ENCODE measurements at places on chromosomes 1 and 21. TPM values are rescaled to one million over a fixed set of nuclear protein-coding genes. Genes with fewer than 3 reads are reported as not detected.

DNA sequence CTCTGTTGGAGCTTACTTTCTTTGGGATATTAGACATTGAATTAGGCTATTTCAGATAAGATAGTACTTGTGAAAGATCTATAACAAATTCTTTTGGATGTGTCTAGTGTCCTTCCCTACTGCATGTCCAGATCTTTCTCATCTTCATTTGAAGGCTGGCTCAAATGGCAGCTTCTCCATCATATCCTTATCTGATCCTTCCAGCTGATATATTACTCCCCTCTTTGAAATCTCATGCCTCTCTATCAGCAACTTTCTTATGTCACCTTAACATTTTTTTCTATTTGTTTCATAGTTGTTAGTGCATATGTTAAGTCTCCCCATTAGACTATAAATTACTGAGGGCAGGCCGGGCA, 17.5 kb downstream of the CAP1 start:
- DNase-seq, result no peak

DNA sequence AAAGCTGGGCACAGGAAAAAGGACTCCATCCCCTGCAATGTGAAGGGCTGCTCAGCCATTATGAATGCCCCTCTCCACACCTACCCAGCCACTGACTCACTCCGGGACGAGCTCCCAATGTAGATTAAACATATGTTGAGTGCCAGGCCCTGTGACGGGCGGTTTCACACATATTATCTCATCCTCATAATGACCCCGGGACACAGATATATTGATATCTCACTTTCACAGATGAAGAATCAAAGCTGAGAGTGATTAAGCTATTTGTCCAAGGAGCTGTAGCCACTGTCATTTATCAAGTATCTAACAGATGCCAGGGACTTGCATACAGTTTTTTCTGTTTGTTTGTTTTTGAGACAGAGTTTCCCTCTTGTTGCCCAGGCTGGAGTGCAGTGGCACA, 35.0 kb upstream of the SLC30A1 start:
- DNase-seq, result no peak

DNA sequence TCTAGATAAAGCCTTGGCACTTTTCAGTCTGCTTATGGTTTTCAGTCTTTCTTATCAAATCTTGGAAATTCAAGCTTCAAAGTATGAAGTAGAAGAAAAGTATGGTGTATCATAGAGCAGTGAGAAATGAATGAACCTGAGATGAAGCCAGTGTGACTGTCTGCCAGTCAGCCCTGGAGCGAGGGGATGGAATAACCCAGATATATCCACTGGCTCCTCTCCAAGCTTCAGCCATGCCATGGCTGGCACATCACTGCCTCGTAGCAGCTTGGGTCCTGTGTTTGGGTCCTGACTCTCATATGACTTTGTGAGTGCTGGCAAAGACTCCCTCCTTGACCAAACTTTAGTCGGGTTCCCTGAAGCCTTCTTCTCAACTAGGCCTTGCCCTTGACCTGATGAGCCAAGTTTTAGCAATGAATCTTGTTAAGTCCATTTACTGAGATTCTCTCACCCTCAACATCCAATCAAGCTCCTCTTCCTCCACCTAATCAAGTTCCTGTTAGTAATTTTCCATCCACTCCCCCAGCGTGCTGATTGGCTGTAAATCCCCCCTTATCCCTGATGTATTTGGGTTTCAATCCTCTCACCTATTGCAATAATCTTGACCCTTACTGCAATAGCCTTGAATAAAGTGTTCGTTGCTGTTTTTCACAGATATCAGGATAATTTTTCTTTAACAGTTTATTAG, 62.5 kb upstream of the PRDX6 start:
- no peak for DNase-seq

GRCh38 chr1:171581766-171582165, 40.3 kb upstream of the MYOCOS start:
- no peak for DNase-seq

DNA sequence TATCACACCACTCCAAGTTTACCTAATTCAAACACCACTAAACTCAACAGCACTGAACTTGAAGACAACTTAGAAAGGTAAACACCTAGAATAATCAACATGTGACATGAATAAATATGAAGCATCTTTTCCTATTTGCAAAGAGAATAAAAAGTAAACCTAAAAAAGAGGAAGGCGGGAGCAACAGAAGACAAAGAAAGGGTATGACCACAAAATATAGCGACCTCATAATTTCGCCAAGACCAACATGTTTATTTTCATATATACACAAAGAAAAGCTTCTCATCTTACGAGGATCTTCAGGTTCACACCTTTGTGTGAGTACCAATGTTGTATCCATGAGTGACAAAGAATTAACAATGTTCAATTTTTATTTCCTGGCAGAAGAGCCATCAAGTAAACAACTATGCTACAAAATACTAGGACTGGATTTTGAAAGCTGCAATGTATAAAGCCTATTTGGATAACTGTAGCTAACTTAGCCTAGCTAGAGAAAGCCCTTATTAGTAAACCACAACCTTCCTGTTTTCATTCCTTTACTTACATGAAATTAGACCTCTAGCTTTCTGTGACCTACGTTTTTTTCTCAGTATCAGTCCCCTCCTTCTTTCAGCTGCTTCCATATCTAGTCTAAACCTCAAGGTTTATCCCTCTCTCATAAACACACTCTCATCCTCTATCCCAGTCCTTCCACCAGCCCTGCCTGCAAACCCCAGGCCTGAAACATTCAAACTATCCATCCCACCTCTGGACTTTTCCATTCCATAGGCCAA, 21.3 kb upstream of the PHTF1 start:
- DNase-seq, result no peak

GRCh38 chr1:94731891-94732290, 88.3 kb upstream of the SLC44A3 start:
- DNase-seq, result no peak

DNA sequence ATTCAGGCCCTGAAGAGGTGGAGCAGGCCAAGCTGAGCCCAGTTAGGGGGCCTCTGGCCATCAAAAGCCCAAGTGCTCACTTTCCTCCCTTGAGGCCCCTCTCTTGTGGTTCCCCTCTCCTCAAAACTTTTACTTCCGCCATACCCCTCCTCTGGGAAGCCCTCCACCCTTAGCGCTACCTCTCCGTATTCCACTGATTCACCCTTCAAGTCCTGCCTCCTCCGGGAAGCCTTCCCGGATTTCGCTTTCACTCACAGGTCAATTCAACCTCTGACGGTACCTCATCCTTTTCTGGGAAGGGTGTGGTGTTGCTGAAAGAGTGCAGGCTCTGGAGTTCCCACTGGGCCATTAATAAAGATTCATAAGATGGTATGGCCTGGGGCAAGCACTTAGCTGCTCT, 19.1 kb downstream of the SPOCD1 start:
- DNase-seq, result no peak

GRCh38 chr1:235854347-235854746, 12.4 kb downstream of the LYST start:
- no peak for DNase-seq

- DNase-seq, result no peak
These were observed 135.3 kb downstream of the BRINP2 start for GRCh38 chr1:177306019-177306415.

- DNase-seq, result no peak
These were observed 79.4 kb upstream of the PPP2R5A start for GRCh38 chr1:212205843-212206242.

- DNase-seq, result peak; percentile 93
These were observed 34.1 kb downstream of the ACOT7 start for GRCh38 chr1:6359216-6360116.

DNA sequence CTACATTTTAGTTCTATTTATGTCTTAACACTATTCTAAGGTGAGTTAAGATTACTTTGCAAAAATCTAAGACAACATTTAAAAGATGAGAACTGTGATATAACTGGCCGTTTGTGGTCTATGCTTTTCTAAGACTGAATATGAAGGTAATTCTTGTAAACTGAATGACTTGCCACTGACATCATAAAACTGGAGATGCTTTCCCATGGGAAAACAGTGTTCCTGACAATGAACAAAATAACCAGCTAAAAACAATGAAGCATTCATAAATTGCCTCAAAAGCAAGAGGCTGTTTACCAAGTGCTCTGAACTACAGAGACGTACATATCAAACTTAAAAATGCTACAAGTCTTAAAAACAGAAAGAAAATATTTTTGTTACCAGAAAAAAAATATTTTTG, 54.7 kb downstream of the APP start:
- DNase-seq, result no peak

- no peak for DNase-seq
These were observed 9.1 kb upstream of the GPR88 start for GRCh38 chr1:100528871-100529270.

DNA sequence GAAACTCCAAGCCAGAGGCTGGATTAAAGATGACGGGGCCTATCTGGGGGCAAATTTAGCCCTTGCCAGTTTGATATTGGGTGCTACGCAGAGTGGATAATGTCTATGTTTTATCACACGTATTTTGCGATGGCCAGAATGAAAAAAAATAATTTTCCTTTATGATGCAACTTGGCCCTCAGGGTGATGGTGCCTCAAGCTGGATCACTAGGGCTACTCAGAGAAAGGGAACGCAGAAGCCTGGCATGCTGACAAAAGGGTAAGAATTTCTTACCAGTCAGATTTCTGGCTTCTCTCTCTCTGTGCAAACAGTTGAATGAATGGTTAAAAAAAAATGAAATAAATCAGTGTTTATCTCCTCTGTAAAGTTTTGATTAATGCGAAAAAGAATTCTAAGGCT, 32.6 kb upstream of the NEK2 start:
- DNase-seq, result no peak

GRCh38 chr21:14615359-14615974, 69.4 kb upstream of the SAMSN1 start:
- no peak for DNase-seq

- peak; percentile 91 for DNase-seq
These were observed 100.7 kb upstream of the SLC25A33 start for GRCh38 chr1:9438431-9439073.

DNA sequence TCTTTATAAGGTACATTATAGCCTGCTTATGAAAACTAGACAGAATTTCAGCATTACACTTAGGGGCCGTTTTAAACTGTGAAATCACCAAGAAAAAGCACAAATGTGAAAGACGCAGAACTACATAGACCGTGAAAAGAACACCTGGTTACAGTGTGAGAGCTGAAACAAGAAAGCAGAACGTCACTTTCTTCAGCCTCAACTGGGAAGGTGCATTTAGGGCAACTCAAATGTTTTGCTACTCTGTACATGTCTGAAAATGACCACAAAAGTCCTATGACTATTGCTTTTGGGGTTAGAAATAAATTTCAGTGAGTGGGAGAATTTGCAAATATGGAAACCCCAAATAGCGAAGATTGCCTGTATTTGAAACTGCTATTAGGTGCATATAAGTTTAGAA, 268.7 kb downstream of the OLFM3 start:
- no peak for DNase-seq

DNA sequence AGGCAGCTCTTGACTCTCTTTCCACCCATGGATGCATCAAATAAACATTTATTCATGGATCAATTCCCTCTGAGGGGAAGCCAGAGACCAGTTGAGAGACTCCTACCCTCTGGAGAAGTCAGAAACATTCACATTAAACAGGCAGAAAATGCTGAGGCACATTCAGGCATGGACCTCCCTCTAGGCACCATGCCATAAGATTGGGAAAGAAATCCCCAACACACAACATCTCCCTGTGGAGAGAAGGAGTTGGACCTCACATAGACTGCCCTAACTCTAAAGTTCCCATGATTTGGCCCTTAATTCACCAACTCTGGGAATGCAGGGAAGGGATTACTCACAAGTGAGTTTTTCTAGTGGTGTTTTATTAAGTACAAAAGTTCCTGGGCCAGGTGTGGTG, 415.3 kb upstream of the C1orf87 start:
- no peak for DNase-seq

DNA sequence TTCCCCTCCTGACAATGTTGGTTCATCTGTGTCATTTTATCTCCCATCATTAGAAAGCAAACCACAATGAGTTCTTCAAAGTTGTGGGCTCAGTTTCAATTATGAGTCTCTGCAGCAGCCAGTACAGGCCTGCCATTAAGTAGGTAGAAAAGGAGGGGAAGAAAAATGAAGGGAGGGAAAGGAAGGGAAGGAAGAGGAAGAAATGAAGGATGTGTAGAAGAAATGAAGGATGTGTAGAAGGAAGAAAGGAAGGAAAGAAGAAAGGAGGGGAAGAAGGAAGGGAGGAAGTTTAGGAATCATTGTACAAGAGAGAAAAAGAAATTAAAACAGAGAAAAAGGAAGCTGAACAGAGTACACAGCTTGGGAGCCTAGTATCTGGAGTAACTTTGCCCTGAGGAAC, 498.3 kb upstream of the DAB1 start:
- no peak for DNase-seq

DNA sequence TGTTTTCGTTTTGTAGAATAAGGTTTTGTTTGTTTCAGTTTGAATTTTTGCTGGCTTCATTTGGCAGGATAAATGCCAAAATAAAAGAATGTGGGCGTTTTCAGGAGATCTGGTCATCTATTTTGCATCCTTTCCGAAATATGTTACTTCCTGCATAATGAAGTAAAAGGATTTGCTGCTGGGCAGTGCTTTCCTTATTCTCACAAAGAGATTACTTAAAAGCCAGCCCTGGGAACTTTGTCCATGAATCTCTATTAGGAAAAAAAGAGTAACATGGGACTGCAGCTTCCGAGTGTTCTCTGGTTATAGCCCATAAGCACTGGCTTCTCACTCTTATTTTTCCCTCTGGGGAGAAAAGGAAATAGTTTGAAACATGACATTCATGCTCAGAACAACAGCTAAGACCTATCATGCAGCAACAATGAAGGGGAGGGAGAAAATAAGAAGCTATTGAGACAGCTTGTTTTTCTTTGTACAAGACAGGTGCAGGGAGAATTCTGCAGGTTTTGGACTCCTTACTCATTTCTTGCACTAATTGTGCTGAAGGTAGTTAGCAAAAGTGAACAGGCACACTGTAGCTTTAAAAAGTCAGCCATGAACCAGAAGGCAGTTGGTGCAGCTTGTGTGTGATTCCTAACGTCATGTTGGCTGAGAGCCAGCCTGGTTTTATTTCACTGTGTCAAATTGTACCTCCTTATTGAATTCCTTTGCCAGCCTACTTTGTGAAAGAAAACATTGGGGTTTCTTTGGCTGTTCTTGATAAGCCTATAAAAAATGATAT, at the start of gene SAMD13:
Gene SAMD13, plus strand, starts transcription at position 705 of the 781 bp plus-strand sequence. CDS start 1,527 bp downstream, outside the sequence.
- no peak for DNase-seq

GRCh38 chr1:204323887-204324286, 35.8 kb downstream of the PLEKHA6 start:
- DNase-seq, result no peak

SPTA1 gene
- not detected for polyA plus RNA-seq

AGO3 gene
- polyA plus RNA-seq, result 27.1 TPM

FCRL5 gene
- not detected for polyA plus RNA-seq

MRPS14 gene
- 32.0 TPM for polyA plus RNA-seq

SPOCD1 gene
- polyA plus RNA-seq, result 0.26 TPM

CLDN17 gene
- not detected for polyA plus RNA-seq

PIGM gene
- polyA plus RNA-seq, result 3.4 TPM

PYHIN1 gene
- polyA plus RNA-seq, result not detected

UMODL1 gene
- not detected for polyA plus RNA-seq
